Fibroblast of skin of scalp (primary cell): ENCODE measurements at places on chromosomes 2 and 18.

DNA sequence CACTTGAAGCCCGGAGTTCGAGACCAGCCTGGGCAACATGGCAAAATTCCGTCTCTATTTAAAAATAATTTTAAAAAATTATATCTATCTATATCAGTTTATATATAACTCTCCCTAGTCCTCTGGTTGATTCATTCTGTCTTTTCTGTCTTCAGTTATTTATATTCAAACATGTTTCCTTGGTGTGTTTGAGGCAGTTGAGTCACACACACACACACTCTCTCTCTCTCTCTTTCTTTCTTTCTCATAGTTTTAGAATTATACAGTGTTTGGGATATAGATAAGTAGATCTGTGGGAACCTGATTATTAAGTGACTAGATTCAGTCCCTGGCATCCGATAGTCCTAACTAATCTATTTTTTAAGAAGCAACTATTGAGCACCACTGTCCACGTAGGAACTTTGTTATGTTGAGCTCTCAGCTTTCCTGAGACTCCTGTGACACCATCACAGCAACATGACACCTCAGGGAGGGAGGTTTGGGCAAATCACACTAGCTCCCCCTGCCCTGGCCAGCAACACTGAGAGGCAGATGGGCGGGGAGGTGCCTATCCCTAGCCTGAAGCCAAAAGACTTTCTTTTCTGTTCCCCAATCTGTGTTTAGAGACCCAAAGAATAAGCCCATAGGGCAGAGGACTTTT is 482.7 kb downstream of the DLGAP1 start:
- DNase-seq = no peak

DNA sequence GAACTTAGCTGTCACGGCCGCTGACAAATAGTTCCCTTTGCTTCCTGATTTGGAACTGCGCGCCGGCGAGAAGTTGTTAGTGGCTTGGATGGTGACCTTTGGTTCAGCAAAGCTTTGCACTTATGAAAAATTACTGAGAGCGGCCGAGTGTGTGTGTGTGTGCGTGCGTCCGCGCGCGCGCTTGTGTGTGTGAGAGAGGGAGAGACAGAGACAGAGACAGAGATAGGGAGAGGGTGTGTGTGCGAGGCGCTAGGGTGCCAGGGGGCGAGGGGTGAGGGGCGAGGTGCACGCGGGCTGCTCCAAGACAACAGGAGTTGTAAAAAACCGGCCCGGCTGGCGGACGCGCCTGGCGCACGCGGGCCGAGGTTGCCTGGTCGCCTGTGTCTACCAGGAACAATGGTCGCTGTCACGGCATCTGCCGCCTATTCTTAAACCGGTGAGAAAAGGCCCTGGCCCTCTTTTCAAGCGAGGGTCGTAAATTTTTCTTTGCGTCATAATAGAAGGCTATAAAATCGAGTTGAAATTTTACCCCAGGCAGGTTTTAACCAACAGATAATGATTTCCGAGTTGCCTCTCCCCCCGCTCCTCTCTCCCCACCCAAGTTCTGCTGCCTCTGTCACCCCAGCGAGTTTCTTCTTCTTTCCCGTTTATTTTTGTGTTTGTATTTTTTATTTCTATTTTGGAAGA is 535 bp downstream of the HOXD3 start:
- no peak for DNase-seq

GRCh38 chr2:229201521-229201920 is 69.6 kb downstream of the PID1 start:
- DNase-seq = no peak

GRCh38 chr2:63962186-63962585 is 57.0 kb downstream of the VPS54 start:
- no peak for DNase-seq

DNA sequence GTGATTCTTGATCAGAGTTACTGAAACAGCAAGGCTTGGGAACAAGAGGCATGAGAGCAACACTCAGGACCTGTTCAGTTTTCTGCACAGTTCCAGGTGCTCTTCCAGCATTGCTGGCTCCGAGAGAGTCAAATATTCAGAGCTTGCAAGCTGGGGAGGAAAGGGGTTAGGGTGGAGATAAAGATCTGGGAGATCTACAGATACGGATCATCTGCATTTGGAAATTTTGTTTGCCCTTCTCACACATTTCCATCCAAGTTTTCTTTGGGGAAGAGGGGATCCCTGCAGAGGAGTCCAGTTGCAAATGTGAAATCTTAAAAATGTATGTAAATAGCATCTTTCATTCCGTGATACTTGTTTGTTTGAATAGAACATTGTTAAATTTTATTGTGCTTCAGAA is 108.2 kb downstream of the NEDD4L start:
- DNase-seq = no peak

DNA sequence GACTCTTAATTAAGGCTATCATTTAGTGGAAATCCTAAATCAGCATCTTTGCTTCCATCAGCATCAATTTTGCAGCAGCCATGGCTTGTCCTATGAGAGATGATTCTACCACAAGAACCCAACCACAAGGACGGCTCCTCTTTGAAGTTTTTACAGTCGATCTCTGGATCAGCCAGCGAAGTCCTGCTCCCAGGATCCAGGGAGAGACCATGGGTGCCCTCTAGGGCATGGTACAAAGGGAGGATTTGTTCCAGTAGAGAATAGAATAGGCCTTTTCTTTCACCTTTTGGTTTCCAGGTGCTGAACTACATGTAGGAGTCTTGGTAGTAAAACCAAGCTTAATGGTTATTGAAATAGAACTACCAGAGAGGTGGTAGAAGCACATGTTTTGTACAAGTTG is 52.7 kb downstream of the TMEM200C start:
- DNase-seq = no peak

DNA sequence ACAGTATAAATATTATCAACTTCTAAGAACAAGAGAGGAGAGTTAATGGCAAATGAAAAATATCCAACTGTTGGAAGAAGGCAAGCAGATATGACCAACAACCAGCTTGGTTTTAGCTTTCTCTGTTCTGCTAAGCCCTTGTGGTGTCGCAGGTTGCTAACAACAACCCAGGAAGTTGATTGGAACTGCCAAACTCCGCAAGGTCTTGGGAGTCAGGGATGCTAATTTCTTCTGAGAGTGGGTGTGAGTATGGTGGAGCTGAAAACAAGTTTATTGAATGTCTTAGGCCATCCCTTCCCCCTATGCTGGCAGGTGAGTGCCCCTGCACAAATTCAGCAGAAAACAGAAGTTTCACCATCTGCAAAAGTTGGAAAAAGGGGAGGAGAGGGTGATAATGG is 17.5 kb downstream of the BZW1 start:
- no peak for DNase-seq

DNA sequence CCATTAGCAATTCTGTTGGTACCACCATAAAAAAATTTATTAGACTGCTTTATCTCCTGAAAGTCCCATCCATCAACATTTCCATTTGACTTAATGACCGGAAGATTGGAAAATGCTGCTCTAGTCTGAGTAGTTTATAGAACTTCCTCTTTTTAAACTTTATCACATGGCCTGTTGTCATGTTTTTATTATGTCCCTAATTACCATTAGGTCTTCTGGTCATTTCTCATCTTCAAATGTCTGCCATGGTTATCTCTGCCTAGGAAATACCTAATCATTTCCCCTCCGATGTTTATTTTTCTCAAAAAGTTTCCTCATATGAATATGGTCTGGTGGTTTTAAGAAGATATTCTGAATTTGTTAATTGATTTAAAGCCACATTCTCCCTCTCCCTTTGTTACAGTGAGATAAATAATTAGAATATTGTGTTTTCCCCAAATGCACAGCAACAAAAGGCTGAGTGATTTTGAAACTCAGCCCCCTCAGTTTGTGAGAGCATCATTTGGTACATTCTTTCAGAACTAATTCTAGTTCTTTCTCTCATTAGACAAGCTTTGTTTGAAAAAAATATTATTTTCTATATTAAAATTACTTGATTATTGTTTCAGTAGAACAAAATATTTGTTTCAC is 317.1 kb upstream of the ST6GAL2 start:
- no peak for DNase-seq

- no peak for DNase-seq
Measured at GRCh38 chr2:178531168-178531567, 50.9 kb downstream of the PLEKHA3 start.
